ENCODE measurements at places on chromosomes 16 and 17.

DNA sequence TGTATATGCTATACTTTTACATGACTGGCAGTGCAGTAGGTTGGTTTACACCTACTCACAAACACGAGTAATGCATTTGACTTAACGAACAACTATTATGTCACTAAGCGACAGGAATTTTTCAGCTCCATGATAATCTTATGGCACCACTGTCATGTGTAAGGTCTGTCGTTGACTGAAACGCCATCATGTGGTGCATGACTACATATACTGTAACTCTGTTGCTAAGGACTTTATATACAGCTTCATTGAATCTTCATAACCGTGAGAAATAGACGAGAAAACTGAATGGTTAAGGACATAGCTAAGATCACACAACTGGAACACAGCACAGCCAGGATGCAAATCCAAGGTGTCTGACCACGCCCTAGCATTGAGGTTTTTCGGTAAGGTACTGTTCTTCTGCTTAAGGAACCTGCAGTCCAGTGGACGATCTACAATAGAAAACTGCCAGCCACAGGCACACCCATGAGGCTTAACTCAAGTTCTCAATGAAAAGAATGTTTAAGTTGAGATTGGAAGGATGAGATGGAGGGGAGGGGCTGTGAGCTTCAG, 3.3 kb downstream of the CFAP20 start:
- no peak for DNase-seq

DNA sequence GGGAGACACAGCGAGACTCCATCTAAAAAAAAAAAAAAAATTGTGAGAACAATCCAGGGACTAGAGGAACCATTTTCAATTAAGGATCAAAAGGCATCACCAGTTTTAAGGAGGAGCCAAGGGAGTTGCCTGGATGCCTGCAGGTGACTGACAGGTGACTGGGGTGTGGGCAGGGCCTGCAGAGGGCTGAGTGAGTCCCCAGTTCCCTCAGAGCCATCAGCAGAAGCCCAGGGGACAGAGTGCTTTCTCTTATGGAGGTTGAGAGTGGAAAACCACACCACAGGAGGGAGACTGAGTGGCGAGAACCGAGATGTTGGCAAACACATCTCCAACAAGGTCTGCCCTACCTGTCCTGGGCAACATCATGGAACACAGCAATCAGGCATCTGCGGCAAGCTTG, 27.1 kb upstream of the CREBBP start:
- DNase-seq, result no peak

DNA sequence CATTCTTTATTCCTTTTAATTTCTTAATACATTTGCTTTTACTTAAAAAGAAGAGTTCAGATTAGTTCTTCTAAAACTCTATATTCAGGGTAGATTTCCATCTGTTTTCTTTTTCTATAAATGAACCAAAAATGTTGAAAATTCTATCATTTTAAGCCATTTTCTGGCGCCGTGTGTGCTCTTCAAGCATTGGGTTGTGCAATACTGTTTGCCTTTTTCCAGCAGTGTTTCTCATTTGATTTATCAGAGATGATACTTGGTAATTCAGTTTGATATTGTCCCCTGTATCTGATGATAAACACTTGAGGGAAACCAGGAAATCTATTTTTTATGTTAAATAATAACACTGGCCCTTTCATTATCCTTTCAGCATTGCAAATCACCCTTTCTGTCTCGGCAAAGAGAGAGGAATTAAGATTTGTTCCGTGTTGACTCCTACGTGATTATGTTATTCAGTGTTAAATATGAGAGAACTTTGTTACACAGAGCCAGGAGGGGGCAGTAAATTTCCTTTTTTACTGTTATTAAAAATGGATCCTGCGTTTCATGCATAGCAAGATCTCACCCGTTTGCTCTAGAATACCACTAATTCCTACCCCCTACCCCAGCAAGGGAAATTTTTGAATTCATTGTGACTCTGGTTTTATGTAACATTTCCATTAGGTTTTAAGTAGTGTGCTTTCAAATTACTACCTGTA, 606.9 kb upstream of the RBFOX1 start:
- no peak for DNase-seq

- DNase-seq, result no peak
These were observed 76.0 kb downstream of the CHD9NB start for GRCh38 chr16:52976539-52977167.

GRCh38 chr16:72962347-72962746, 85.6 kb downstream of the ZFHX3 start:
- no peak for DNase-seq

- no peak for DNase-seq
These were observed 228.5 kb downstream of the FOXL1 start for GRCh38 chr16:86806838-86807351.

DNA sequence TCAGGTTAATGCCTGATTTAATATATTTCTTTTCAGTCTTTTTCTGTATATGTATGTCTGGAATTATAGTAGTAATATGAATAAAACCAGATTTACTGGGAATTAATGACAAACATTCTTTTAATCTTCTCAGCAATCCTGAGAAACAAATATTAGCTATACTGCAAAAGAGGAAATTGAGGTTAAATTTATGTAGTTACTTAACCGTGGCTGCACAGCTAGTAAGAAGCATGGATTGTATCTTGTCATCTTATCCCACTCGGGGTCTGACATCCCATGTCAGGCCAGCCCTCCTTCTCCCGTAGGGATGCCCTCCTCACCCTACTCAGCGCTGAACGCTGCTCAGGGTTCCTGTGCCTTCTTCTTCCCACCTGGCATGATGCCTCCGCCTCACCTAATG, 143.0 kb downstream of the FTO start:
- no peak for DNase-seq

GRCh38 chr16:76035689-76036088, 241.5 kb upstream of the CNTNAP4 start:
- no peak for DNase-seq
